ENCODE measurements at places on chromosomes 12 and 14.

GRCh38 chr12:99695050-99695449, 47.5 kb downstream of the GARIN6 start:
- no peak for DNase-seq

- no peak for DNase-seq
Measured at GRCh38 chr12:15818418-15818817, 29.2 kb upstream of the EPS8 start.

GRCh38 chr12:120370343-120371243, 1.6 kb upstream of the MSI1 start:
- DNase-seq = no peak

DNA sequence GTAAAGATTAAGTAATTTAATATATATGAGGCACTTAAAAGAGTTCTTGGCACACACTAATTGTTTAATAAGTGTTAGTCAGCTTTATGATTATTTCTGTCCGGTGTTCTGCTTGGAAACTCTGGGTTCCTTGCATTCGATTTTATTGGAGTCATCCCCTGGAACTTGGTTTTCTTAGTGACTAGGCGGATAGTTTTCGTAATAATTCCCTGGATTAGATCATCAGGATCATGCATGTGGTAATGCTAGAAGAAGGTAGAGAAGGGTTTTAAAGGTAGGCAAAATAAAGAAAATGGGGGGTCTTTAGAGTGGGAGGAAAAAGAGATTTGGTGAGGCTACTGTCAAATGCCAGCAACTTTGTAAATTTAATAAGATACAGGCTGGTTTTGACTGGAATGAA, 88.4 kb downstream of the MYF5 start:
- no peak for DNase-seq

- no peak for DNase-seq
Measured at GRCh38 chr12:107283652-107284051, 190.3 kb upstream of the CRY1 start.

Data from NCI-H1092 (cell line).